Stimulated activated CD8-positive, alpha-beta memory T cell treated with anti-CD3 and anti-CD28 coated beads, Interleukin-7, amount 100 ng/mL, for 1 hour (primary cell): ENCODE measurements at places on chromosomes 7 and 10.

- no peak for DNase-seq
These were observed 11.4 kb upstream of the KCTD7 start for GRCh38 chr7:66617295-66617694.

DNA sequence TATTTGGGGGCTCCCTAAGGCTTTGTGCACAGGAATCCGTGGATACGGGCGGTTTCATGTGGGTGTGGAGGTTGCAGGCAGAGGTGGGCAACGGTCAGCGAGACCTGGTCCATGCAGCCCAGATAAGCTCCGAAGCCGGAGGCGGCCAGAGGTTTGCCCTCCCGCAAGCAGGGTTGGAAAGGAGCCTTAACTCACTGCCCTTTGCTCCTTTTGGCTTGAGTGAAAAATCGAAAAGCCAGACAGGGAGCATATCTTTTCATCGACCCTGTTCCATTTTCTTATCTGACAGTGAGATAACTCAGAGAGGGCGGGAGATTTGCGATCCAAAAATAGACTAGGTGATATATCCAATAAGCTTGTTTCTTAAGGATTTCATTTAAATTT, 1.5 kb downstream of the GRM3 start:
- no peak for DNase-seq

DNA sequence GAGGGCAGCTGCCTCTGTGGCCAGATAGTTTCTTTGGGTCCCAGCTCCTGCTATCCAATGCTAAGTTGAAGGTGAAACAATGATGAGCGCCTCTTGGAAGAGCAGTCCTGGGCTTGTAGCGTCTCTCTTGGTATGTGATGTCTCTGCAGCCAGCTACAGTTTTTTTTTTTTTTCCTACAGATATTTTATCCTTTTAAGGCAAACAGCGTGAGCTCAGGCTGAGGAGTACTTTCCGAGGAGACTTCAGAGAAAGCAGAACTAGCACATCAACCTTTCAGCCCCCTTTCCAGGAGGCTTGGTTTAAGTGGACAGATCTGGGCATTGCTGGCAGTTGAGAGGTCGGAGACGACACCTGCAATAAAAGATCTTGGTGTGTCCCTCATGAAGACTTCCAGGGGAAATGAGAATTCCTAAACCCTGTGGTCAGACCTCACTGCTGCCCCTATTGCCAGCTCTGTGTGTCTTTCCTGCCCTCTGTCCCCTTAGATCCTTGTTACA, 9.1 kb downstream of the PRKG1 start:
- DNase-seq: no peak

DNA sequence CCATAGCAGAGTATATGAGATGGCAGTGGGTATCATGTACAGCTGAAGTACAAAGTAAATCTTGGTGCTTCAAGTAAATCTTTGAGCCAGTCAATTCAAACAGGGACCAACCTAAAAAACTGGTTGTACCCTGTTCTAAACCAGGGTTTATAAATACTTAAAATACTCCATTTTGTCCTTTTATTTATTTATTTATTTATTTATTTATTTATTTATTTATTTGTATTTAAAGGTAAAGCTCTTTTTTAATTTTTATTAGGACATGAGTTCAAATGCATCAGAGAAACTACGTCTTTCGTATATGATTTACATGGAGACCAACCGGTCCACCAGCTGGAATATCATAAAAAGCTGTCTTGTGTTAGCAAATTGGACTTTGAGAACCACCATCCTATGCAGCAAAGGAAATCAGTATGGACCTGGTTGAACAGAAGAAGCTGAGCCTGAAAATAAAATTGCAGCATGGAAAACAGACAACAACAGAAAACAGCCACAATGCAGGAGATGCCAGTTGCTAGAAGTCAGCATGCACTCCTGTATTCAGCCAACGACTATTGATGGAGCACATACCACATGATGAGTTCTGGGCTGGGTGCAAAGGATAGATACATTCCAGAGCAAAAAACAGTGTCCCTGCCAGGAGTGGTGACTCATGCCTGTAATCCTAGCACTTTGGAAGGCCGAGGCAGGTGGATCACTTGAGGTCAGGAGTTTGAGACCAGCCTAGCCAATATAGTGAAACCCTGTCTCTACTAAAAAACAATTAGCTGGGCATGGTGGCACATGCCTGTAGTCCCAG, 60.0 kb downstream of the PLXNA4 start:
- no peak for DNase-seq

DNA sequence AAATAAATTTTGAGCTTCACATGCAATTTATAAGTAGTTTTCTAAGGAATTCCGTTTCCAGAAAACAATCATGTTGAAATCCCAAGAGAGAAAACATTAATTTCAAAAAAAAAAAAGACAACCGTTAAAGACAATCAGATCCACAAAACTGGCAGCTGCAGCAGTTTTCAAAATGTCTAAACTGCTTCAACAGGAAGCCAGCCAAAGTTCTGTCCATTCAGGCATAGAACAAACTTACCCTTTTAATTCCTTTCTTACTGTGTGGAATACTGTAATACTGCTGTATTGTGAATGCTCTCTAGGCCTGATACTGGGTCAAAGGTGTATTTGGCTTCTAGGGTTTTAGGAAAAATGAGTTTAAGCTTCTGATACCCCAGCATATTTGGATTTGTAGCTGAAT, 31.6 kb downstream of the HOXA1 start:
- DNase-seq: no peak

DNA sequence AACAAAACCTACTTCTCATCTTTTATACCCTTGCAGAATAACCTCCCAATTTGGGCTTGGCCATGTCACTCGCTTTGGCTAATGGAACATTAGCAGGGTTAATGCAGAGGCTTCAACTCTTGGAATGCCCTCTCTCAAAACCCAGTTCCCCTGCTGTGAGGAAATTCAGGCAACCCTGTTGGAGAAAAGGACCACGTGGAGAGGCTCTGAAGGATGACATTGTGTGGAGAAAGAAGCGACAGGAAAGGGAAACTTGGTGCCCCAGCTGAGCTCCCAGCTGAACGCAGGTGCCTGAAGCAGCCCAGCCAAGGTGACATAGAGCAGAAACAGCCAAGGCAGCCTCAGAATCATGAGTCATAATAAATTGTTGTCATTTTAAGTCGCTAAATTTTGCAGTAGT, 214.2 kb upstream of the GHITM start:
- DNase-seq: no peak

GRCh38 chr7:137403353-137403695, 59.8 kb upstream of the PTN start:
- no peak for DNase-seq
